ENCODE measurements at places on chromosomes 4 and X.

DNA sequence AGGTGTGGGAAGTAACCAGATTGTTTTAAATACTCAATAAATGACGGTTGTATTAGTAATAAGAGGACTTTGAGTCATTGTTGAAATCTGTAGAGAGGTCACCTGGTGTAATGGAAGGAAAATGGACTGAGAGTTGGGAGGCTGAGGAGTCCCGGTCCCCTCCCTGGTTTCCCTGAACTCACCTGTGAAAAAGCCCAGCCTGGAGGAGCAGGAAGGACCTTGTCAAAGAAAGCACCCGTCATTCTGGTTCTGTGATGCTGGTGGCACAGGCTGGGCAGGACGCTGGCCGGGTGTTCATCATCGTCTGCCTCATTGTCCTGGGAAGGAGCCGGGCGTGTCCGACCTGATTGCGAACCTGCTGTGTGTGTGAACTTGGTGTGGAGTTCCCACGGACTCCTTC, 70.8 kb downstream of the SORCS2 start:
- no peak for DNase-seq

- DNase-seq: no peak
These were observed 1.3 kb downstream of the GAK start for GRCh38 chr4:930827-931193.

GRCh38 chr4:102826890-102827673, at the start of gene UBE2D3:
Gene UBE2D3, minus strand, starts transcription at chr4:102827551. Its CDS starts 1,043 bp downstream, at chr4:102826508.
- peak; percentile 96 for DNase-seq

DNA sequence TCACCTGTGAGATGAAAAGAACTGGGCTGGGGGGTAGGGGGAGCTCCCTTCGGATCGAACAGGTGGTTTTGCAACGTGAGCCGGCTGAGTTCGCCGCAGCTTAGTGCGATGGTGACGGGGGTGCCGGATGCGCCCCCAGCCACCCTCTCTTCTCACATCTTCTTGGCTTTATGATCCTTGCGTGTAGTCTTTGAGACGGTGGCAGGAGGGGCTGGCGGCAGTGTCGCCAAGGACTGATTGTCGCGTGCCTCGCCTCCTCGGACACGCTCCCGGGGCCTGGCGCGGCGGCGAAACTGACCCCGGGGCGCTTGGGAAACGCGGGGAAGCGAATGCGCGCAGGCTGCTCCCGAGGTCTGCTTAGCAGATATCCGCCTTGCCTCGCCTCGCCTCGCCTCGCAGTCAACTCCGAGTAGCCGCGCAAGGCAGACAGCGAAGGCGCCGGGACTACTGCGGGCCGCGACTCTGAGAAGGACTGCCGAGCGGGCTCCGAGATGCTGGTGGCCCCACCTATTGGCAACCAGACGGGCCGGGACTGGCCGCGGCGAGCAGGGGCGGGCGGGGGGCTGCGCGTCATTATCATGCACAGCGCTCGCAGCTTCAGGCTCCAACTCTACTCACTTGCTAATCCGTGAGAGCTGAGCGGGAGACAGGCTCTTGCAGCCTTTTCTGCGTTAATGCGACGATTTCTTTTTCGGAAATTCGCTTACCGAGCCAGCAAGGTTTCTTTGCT, 1.5 kb downstream of the GRID2 start:
- DNase-seq: peak; percentile 52

DNA sequence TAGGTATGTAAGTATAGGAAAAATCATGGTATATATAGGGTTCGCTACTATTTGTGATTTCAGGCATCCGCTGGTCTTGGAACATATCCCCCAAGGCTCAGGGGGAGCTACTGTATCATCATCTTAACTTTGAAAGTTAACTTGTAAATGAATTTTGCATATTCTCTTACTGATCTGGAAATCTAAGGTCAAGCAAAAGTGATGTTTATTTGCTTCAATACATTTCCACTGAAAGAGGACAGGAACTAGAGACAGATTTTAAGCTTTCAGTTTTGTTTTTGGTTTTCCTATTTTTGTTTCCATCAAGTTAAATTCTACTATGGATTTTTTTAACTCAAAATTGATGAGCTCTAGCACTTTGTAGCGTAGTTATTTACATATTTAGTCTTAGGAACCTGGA, 56.2 kb downstream of the NAF1 start:
- DNase-seq: no peak

DNA sequence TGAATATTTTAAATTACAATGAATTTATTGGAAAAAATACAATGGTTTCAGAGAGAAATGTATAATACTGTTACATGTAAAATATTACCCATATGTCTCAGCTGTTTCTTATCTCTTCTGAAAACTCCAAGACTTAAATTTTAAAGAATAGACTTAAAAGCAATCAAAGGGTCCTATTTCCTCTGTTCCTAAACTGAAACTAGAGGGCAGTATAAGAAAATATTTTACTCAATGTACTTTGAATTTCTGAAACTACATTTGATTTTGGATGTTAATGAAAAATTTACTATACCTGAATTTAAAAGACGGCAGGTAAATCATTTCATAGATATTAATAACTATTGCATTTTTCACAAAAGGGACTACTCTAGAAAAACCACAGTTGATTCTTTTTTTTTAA, 200.2 kb downstream of the LRBA start:
- DNase-seq: no peak

GRCh38 chr4:143133977-143134376, 50.7 kb upstream of the USP38 start:
- no peak for DNase-seq

DNA sequence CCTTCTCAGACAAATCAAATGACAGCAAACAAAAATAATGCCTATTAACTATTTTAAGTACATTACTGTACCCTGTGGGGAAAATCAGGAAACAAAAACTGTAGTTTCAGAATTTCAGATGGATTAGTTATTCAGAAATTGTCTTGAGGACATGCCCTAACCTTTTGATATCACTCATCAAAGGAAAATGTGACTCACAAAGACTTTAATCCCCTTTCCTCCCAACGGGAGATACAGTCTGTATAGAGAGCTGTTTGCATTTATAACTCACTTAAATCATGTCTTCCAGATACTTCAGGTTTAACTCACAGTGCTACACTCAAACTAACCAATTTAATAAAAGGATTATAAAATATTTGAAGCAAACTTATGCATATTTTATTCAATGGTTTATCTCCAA, 304.0 kb downstream of the MAPK10 start:
- no peak for DNase-seq

DNA sequence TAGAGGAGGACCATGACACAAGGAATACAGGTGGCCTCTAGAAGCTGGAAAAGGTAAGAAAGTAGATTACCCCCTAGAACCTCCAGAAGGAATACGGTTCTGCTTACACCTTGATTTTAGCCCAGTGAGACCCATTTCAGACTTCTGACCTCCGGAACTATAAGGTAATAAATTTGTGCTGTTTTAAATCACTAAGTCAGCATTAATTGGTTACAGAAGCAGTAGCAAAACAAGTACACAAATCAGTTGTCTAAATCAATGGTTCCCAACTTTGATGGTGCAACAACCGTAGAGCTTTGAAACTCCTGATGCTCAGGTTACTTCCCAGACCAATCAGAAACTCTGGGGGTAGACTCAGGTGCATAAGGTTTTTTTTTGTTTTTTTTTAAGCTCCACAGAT, 113.6 kb downstream of the RTL9 start:
- DNase-seq: no peak

DNA sequence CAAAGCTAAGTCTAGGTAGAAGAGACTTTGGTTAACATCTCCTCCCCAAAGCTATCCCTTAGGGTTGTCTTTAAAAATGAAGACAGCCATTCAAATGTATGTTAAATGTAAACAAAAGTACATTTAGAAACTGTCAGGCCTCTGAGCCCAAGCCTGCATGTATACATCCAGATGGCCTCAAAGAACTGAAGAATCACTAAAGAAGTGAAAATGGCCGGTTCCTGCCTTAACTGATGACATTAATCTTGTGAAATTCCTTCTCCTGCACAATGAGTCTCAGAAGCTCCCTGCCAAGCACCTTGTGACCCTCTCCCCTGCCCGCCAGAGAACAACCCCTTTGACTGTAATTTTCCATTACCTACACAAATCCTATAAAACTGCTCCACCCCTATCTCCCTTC, 377.9 kb downstream of the FAM133A start:
- no peak for DNase-seq

DNA sequence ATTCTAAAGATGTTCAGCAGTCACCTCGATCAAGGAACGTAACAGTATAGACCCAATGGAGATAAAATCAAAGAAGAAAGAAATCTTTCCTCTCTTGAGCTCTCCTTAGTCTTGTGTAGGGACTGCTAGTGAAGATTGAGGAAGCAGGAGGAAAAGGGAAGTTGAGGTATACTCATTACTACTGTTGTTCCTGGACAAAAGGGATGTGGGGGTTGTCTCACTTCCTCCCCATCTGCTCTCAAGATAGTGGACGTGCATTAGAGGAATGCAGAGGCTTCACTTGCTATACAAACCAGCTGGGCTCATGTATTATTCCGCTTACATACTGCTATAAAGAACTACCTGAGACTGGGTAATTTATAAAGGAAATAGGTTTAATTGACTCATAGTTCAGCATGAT, 208.9 kb upstream of the ARHGEF9 start:
- no peak for DNase-seq

DNA sequence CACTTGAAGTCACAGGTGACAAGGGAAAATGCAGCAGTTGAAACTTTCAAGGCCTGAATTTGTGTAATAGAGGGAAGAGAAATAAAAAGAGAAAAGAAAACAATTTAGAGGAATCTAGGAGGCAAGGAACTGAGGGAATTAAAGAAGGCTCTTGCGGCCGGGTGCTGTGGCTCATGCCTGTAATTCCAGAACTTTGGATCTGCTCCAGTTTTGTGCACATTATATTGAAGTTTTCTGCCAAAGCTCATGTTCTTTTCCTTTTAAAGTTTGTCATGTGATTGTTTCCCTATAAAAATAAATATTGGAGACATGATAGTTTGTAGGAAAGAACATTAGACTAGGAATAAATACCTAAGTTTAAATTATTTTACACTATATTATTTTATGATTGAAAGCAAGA, 433.9 kb upstream of the CPEB2 start:
- no peak for DNase-seq

- DNase-seq: peak; percentile 48
These were observed 600 bp downstream of the BEX4 start for GRCh38 chrX:103215425-103215991.

- DNase-seq: no peak
These were observed 101.4 kb downstream of the PPARGC1A start for GRCh38 chr4:23788460-23788859.

DNA sequence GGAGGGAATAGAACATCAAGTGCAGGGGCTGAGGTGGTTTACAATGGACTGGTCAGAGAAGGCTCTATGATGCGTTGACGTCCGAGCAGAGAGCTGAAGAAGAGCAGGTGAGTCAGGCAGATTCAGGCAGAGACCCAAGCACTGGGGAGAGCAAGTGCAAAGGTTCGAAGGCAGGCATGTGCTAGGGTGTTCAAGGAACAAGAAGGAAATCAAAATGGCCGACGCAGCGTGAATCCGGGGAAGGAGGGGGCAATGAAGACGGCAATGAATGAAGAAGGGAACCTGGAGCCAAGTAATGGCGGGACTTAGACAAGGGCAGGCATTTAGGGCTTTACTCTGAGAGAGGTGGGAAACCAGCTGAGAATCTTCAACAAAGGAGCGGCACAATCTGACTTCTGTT, 56.8 kb upstream of the DCTD start:
- DNase-seq: no peak

- DNase-seq: no peak
These were observed 117.2 kb downstream of the KDM6A start for GRCh38 chrX:44989995-44990770.

- DNase-seq: no peak
These were observed 29.3 kb downstream of the INTS12 start for GRCh38 chr4:105679186-105679585.

DNA sequence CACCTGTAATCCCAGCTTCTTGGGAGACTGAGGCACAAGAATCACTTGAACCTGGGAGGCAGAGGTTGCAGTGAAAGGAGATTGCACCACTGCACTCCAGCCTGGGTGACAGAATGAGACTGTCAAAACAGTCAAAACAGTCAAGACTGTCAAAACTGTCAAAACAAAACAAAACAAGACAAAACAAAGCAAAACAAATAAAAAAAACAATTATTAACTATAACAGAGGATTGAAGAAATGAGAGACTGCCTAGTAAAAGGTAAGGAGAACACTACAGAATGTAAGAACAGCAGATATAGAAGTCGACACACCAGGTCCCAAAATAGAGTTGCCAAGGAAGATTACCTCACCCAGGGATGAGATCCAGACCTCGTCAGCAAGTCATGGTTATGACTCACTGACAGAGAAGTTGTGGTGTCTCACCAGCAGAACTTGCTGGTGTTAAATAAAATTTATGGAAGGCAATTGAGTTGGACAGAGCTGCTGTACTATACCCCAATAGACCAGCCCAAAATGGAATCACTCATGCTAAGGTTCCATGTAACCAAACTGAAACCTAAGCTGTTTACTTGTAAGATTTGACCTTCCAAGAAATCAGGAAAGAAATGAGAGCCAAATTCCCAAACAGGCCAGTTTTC, 32.1 kb upstream of the GK start:
- no peak for DNase-seq

GRCh38 chr4:13190093-13190721, 293.9 kb downstream of the RAB28 start:
- no peak for DNase-seq

GRCh38 chr4:53432528-53433424, 55.3 kb downstream of the FIP1L1 start:
- no peak for DNase-seq

- no peak for DNase-seq
These were observed 51.4 kb upstream of the LSM6 start for GRCh38 chr4:146124023-146124680.

- DNase-seq: peak; percentile 63
These were observed 626 bp upstream of the FRAS1 start for GRCh38 chr4:78056265-78057129.

GRCh38 chr4:173046144-173046543, 122.5 kb upstream of the GALNT7 start:
- no peak for DNase-seq

DNA sequence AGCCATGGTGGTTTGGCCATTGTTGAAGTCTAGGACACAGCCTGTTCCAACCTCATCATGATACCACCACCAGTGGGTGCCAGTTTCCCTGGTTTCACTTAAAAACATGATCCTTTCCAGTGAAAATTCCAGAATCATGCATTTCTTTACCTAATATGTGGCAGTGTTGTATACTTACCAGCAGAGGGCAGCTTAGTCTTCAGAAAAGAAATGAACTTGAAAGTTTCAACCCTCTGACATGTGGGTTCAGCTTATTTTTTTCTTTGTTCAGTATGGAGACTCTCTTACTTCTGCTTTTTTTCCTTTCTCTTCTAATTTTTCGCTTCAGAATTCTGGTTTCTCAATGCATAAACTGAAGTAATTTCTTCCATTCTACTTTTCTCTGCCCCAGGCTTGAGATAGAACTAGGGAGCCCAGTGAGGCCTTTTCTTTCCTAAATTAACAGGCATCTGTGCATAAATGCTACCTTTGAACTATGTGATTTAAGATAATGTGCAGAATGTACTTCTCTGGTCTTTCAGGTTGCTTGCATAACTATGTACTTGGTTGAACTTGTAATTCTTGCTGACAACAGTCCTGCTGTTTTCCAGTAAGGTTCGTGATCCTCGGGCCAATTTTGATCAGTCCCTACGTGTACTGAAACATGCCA, 10.7 kb downstream of the LIAS start:
- DNase-seq: no peak
